ENCODE measurements at places on chromosomes 3 and 15.

GRCh38 chr3:121473001-121473400 is 72.8 kb downstream of the POLQ start:
- DNase-seq = no peak

- peak; percentile 19 for DNase-seq
These were observed 27.5 kb downstream of the MELTF start for GRCh38 chr3:197001972-197002700.

DNA sequence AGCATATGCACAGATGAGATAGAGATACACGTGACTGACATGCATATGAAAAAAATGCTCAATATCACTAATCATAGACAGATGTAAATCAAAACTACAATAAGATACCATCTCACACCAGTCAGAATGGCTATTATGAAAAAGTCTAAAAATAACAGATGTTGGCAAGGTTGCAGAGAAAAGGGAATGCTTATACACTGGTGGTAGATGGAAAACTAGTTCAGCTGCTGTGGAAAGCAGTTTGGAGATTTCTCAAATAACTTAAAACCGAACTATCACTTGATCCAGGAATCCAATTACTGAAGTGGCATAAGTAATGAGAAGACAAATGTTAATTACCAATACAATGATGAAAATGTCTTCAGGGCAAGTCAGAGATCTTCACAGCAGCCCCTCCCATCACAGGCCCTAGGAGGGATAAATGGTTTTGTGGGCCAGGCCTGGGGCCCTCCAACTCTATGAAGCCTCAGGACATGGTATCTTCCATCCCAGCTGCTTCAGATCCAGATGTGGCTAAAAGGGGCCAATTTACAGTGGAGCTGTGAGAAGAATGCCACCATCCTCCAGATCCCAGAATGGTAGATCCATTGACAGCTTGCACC is 71.4 kb upstream of the PLSCR4 start:
- DNase-seq = no peak

GRCh38 chr3:80190051-80190450 is 422.3 kb upstream of the ROBO1 start:
- no peak for DNase-seq

GRCh38 chr3:34207806-34208205 is 409.4 kb downstream of the PDCD6IP start:
- DNase-seq = no peak

- DNase-seq = peak; percentile 43
These were observed 24.8 kb downstream of the TMOD2 start for GRCh38 chr15:51775967-51776816.

GRCh38 chr3:57709559-57709958 is 16.7 kb upstream of the DENND6A start:
- DNase-seq = no peak

- no peak for DNase-seq
These were observed 288.9 kb downstream of the FAM43A start for GRCh38 chr3:194974468-194975135.

DNA sequence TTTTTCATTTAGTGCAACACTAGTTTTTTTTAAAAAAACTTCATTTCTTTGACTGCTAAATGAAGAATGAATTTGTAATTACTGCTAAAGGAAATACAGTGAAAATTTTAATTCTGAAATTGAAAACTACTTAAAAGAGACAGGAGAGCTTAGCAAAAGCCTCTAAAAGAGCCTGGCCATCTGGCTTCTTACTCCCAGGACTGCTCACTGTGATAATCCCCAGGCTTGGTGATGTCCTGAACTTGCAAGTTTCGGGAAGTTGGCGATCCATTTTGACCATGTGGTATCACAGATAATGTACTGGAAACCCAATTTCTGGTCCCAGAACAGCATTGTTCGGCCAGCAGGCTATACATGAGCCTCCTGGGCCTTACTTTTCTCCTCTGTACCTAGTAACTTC is 292.1 kb downstream of the FGF12 start:
- no peak for DNase-seq

DNA sequence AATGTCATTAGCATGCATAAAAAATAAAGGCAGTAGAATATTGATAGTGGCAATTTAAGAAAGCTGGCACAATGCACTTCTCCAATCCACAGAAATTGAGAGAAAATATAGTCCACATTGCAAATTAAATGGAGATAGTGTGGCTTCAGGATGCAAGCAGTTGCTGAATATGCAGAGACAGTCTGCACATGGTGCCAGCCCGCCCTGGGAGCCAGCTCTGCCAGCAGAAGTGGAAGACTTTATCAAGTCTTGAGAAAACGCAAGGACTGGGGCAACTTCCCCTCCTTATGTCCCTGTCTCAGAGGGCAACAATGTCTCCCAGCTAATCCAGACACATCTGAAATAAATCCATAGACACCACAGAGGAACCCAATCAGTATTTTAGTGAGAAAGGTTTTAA is 57.2 kb downstream of the MB21D2 start:
- DNase-seq = no peak

GRCh38 chr3:132399054-132399929 is 18.0 kb upstream of the DNAJC13 start:
- no peak for DNase-seq

GRCh38 chr15:43285609-43286037 is 18.9 kb upstream of the TGM5 start:
- DNase-seq = peak; percentile 31

- no peak for DNase-seq
These were observed 76.6 kb downstream of the WWTR1 start for GRCh38 chr3:149581248-149581647.

DNA sequence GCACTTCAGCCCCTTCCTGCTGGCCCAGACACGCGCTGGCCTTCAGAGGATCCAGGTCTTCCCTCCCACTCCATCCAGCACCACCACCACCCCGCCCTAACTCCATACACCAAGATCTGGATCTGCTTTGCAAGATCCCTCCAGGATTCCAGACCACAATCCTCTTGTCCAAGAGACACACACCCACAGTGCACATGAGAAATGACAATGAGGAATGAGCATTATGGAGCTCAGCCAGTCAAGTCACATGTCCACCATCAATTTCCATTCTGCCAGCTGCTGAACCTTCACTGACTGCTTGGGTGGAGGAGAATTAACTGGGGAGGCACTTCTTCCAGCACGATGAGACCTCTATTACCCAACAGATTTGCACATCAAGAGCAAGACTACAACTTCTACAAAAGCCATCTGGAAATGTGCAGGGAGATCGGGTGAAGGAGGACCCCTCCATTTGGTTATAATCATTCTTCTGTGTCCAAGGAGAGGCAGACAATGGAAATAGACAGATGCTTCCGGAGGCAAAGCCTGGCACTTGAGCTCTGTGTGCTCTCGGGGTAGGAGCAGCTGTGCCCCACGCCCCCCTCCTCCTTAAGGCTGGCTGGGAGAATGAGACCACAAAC is 12.3 kb upstream of the SPATA12 start:
- no peak for DNase-seq

- no peak for DNase-seq
These were observed 102.7 kb upstream of the CHD2 start for GRCh38 chr15:92797168-92798052.

- no peak for DNase-seq
These were observed 121.9 kb downstream of the SLCO3A1 start for GRCh38 chr15:91975241-91975978.

DNA sequence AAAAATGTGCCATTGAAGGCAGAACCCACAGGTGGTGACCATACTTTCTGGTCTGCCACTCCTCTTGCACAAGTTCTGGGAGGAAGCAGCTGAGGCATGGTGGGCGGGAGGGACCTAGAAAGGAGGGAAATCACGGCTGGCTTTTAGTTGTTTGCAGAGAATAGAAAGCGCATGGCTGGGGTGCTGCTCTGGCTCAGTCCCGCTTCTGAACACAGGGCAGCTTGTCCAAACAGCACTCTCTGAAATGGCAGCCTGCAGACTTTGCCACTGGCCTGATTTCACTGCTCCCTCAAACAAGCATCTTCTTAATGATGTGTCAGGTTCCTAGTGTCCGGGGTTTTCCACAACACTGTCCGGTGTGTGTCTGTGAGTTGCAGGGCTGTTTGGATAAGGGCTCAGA is 76.7 kb downstream of the AAGAB start:
- no peak for DNase-seq

GRCh38 chr3:29754346-29754745 is 473.5 kb downstream of the RBMS3 start:
- DNase-seq = no peak

DNA sequence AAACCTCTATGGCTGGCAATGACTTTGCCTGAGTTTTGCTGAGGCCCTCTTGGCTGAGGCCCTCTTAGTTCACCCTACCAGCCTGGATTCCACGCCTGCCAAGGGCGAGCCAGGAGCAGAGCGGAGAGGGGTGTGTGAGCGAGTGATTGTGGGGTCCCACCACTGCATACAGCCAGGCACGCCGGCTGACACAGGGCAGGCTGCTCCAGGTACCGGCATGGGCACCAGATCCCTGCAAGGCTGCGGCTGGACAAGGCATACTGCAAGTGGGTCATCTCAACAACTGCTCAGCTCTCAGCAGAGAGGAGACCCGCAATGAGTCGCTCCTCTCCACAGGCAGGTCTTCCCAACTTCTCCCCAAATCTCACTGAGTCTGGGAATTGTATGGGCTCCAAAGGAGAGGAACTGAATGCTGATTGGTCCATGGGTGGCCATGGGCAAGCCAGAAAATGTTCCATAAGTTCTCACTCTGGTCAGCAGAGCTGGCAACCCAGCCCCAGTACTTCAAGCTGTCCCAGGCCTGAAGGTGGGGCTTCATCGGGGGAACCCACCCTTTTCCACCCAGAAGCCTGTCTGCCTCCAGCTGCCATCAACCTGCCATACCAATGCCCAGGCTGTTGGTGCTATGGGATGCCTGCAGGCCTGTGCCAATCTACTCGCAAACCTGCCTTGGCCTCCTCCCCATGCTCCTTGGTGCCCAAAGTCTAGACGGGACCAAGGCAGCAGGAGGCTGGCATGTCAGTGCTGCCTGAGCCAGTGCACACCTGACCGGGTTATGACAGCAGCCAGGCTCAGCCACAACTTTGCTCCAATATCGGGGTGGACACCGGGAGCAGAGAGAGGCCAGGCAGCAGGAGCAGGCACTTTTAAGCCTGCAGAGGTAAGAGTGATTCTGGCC is 1273.6 kb upstream of the GBE1 start:
- DNase-seq = no peak

- no peak for DNase-seq
These were observed 1.1 kb upstream of the SSUH2 start for GRCh38 chr3:8645712-8646111.

GRCh38 chr3:24521420-24522145 is 26.9 kb upstream of the THRB start:
- no peak for DNase-seq

- no peak for DNase-seq
These were observed 93.2 kb upstream of the MBNL1 start for GRCh38 chr3:152175528-152175889.

GRCh38 chr15:64749999-64750657 is 25.3 kb downstream of the RBPMS2 start:
- no peak for DNase-seq

DNA sequence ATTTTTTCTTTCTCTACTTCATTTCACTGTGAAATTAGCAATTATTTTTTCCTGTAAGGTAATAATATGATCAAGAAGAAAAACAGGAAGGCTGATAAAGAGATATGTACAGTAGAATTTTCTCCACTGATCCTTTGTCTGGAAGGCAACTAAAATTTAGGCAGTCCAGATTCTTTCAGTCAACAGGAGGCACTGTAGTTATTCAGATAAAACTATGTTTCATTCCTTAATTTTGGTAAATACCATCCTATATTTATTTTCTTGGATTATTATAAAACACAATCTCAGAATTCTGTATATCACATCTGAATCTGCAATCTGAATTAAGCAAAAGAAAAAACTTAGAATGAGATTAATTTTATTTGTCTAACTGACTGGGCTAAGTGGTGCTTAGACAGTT is 343.2 kb downstream of the LSAMP start:
- DNase-seq = no peak

DNA sequence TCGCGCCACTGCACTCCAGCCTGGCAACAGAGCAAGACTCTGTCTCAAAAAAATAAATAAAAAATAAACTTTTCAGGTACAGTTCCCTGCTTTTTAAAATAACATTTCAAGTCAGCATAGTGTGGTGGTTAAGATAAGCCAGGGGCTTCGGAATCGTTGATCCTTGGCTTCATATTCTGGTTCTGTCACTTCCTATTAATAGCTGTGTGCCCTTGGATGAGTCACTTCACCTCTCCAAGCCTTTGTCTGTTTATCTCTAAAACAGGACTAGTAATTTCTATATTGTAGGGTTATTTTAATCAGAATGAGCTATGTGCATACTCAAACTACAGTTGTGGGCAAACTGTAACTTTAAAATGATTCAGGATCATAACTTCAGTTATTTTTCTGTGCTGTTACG is 53.8 kb upstream of the SENP5 start:
- DNase-seq = no peak

DNA sequence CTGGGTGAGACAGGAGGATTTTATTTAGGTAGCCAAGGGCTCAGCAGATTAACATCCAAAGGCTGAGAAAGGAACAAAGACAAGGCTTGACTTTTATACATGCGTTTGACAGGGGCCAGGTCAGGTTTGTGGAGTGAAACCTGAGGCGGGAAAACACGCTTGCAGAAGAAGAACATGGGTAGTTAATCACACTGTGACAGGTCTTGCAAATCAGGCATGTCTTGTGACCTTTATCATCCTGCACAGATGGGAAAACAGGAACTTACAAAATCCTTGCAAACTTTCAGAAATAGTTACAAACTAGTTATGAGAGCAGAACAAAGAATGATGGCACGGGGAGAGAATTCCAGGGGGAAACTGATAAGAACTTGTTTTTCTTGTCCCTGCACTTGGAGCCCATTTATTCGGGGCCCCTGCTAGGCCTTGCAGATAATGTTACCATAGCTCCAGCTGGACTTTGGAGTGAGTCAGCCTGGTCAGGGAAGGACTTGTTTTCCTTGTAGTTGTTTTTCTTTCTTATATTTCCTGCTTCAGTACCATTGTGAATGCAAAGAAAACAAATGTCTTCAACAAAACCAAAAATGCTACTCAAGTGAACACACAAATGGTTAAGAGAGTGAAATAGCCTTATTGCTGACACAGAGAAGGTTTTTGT is 965.9 kb upstream of the ROBO1 start:
- DNase-seq = no peak

DNA sequence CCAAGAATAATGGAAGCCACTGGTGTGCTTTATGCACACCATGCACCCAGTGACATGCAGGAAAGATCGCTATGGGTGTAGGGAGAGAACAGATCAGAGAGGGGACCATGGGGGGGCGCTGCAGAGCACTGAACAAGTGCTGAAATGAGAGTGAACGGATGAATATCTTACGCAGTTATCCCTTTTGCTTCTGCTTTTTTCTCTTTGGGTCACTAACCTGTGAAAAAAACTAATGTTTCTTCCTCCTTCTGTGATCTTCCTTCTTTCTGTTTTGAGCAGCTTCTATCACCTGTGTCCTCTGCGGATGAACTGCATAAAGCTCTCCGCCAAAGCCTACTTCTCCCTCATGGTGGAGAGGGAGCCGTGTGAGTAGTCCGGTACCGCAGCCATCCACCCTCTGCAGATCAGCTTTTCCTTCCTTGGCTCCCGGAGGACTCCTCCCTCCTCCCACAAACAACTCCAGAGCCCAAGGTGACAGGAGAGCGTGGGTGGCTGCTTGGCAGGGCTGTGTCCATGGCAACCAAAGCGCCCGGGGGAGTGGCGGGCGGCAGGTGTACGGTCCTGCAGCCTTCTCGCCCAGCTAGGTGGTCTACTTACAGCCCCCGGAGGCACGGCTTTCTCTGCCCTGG is 106.2 kb downstream of the DGKG start:
- DNase-seq = no peak
